Caco-2 (cell line): ENCODE measurements at places on chromosomes 5 and 9. TPM values are rescaled to one million over a fixed set of nuclear protein-coding genes. Genes with fewer than 3 reads are reported as not detected.

- no peak for DNase-seq
These were observed 34.1 kb downstream of the CXXC5 start for GRCh38 chr5:139682016-139682975.

GRCh38 chr9:137544176-137544760 lies 5.9 kb downstream of the PNPLA7 start:
- DNase-seq = no peak

DNA sequence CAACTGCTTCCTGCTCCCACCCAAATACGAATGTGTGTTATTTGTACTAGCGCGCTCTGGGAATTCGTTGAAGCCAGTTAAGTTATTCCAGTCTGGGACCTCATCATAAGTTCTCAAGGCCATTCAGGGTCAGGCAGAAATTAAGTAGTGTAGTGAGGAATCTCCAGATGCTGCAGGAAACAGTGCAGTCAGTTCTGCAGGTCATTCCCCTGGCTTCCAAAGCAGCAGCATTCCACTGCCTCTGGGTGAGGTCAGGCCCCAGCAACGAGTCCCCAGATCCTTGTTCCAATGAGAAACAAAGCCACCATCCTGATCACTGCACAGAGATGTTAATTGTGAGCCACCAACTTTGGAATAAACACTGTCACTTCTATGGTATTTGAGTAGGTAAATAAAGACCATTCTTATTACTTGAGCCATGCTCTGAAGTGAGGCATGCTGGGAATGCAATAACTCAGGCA lies 33.1 kb downstream of the SVEP1 start:
- DNase-seq = peak; percentile 6

GRCh38 chr9:71218774-71219173 lies 97.4 kb upstream of the TRPM3 start:
- no peak for DNase-seq

DNA sequence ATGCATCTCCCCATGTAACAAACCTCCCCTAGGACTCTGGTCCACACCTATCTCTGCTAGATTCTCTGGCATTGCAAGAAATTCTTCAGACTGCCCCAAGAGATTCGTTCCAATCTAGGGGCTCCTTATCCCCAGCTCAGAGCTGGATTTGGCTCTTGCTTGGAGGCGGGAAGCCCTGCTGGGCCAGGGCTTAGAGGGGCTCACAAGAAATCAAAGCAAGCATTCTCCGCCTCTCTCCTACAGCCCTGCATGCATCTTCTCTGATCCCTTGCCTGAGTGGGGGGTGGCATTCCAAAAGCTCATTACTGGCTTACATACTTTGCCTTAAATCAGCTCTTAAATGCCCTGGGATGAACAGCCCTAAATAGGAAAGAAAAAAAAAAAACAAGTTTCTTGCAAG lies 75.8 kb downstream of the KCNIP1 start:
- no peak for DNase-seq

GRCh38 chr5:159673538-159673937 lies 242.7 kb upstream of the ADRA1B start:
- DNase-seq = no peak

DNA sequence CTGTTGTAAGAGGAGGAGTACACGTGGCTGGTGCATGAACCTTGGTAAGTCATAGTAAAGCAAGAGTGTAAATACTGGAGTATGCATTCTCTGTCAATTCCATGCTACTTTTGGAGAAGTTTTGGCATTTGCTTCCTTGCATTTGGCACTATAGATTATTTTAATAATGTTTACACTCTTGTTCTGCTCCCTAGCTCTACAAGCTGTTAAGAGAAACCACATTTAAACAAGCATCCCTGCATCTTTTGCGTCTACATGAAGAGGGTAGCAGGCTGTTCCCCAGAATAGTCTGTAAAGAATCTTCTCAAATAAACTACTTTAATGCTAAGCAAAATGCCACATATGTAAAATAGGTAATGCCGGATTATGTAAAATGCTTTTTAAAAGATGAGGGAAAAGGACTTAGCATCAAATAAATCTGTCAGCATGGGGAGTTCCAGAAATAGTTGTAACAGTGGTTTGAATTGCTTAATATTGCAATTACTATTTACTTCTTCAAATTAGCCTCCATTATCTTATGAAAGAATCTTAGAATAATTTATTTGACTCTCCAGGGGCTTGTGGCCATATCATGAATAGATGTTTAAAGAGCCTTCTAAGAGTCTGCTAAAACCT lies 2127.3 kb upstream of the WWC1 start:
- no peak for DNase-seq

- peak; percentile 53 for DNase-seq
These were observed 5.9 kb upstream of the ACO1 start for GRCh38 chr9:32378496-32378895.

- no peak for DNase-seq
These were observed 526.1 kb upstream of the GRAMD2B start for GRCh38 chr5:125897089-125897488.

GRCh38 chr9:114721491-114722079 lies 39.6 kb upstream of the TEX48 start:
- peak; percentile 75 for DNase-seq

GRCh38 chr9:97900103-97900737 lies 22.1 kb downstream of the TRMO start:
- DNase-seq = no peak

- no peak for DNase-seq
These were observed 381.5 kb upstream of the KLF4 start for GRCh38 chr9:107870927-107871680.

GRCh38 chr5:171288066-171288465 lies 21.0 kb upstream of the TLX3 start:
- DNase-seq = no peak

DNA sequence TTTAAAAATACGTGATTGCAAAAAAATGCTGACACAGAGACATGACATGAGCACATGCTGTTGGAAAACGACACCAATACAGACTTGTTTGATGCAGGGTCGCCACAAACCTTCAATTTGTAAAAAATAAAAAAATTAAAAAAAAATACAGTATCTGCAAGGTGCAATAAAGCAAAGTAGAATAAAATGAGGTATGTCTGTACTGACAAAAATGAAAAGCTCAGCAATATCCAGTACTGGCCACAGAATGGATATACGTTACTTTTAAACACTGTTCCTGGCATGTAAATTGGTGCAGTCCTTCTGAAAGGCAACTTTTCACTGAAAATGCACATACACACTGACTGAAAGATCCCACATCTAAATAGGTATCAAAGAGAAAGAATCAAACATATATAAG lies 27.1 kb upstream of the C9orf40 start:
- DNase-seq = no peak

DNA sequence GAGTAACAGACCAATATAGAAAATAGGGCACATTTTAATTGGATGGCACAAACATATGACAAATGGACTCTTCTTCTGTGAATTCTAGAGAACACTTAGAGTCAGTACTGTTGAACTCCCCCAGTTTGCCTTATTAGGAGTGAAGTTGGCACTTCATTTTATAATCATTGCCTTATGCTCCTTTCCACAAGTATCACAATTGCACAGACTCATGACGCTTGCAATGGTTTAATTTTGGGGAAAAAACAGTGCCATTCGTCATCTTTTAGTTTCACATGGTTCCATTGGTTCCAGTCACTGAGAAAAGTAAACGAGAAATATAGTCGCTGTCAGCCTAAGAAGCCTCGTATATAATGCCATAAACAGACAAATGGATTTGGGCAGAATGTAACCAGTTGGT lies 71.2 kb downstream of the LURAP1L start:
- no peak for DNase-seq

DNA sequence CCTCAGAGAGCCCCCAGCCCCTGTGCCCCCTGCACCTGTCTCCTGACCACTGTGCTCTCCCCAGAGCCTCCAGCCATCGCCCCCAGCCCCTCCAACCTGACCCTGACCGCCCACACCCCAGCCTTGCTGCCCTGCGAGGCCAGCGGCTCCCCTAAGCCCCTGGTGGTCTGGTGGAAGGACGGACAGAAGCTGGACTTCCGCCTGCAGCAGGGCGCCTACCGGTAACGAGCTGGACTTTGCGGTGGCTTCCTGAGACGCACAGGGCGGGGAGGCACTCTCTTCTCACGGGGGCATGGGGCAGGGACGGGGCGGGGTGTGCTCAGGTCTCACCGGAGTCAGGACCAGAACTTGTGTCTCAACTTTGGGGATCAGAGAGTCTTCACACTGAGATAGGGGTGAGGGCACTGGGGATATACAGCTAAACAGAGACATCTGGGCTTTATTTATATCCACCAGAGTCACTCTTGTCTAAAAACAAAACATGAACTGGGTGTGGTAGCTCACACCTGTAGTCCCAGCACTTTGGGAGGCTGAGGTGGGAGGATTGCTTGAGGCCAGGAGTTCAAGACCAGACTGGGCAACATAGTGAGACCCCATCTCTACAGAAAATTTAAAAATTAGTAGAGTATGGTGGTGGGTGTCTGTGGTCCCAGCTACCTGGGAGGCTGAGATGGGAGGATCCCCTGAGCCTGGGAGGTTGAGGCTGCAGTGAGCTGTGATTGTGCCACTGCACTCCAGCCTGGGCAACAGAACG lies 46.1 kb upstream of the ASS1 start:
- DNase-seq = no peak

GRCh38 chr5:57753446-57753845 lies 270.8 kb upstream of the ACTBL2 start:
- DNase-seq = no peak

DNA sequence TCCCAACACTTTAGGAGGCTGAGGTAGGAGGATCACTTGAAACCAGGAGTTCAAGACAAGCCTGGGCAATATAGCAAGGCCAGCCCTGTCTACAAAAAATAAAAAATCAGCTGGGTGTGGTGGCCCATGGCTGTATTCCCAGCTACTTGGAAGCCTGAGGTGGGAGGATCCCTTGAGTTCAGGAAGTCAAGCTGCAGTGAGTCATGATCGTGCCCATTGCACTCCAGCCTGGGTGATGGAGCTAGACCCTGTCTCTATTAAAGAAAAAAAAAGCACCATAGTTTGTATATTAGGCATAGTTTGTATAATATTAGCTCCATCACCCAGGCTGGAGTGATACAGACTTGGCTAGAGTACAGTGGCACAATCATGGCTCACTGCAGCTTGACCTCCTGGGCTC lies 9.6 kb upstream of the NME5 start:
- no peak for DNase-seq

DNA sequence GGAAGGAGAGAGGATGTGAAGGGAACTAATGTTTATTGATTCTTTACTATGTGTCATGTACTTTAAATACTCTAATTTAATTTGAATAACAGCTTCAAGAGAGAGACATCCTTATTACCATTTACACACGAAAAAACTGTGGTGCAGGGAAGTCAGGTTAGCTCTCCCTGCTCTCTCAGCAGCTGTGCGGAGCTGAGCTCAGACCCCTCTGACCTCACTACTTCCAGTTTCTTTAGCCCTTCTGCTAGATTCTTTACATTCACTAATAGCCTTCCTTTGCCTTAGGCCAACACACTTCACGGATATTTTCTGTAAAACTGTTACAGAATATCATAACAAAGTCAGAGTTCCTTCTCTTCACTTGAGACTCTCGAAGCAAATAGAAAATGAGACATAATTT lies 131.3 kb upstream of the ARRDC3 start:
- no peak for DNase-seq

DNA sequence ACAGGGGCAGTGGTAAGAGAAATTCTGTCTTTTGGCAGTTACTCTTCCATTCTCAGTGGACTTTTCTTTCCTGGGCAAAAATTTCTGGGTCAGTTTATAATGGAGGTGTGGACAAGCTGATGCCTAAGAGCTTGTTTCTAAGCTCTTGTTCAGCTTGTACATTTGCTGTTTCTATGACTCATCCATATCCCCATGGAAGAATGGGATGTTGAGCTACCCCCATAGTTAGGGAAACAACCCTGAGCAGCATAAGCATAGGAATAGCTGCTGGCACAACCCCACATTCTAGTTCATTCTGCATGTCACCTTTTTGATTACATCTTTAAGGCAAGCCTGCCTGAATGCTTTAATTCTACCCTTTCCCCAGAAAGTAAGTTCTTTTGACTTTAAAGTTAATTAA lies 173.3 kb downstream of the PSAT1 start:
- DNase-seq = no peak

GRCh38 chr5:79560771-79561524 lies 47.0 kb upstream of the HOMER1 start:
- DNase-seq = no peak

GRCh38 chr5:90347462-90347861 lies 62.1 kb downstream of the CETN3 start:
- no peak for DNase-seq

- DNase-seq = peak; percentile 94
These were observed at the start of gene CTNNA1 for GRCh38 chr5:138752951-138753793. Gene CTNNA1 (plus strand): TSS chr5:138753425. CDS start chr5:138781925, 28,500 bp downstream.

DNA sequence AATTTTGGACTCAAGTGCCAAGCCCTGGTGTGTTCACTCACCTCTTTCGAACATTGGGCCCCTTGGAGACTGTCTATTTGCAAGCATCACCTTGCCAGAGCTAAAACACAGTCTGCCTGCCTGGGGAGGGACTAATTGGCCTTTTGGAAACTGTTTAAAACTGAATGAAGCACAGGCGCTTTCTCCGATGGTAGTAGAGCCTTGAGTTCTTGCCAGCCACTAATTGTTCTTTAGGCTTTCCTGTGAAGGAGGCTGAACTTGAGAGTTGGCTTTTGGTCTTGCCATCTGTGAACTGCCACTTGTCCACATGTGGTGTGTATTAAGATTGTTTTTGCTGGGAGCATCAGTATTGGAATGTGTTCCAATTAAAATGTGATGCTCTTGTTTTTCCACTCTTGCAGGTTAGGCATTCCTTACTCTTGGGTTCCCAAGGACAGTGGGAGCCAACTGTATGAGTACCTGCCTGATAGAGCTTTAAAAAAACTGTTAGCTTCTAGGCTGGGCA lies 26.0 kb downstream of the GARNL3 start:
- DNase-seq = no peak

- DNase-seq = peak; percentile 63
These were observed 724 bp downstream of the MACROH2A1 start for GRCh38 chr5:135398160-135398854.

The FOXD4L3 gene
- 0.23 TPM in 1 of 2 replicates, not detected in the other for total RNA-seq

The PAEP gene
- not detected in 2 replicates for total RNA-seq

The TMEM38B gene
- total RNA-seq = 38.6 and 48.6 TPM in 2 replicates

The CMYA5 gene
- 0.39 and 0.74 TPM in 2 replicates for total RNA-seq

The SLC1A3 gene
- total RNA-seq = 178 and 195 TPM in 2 replicates

The PCDHA4 gene
- total RNA-seq = 0.07 TPM in 1 of 2 replicates, not detected in the other

The NR6A1 gene
- 30.6 and 33.6 TPM in 2 replicates for total RNA-seq

The SGCD gene
- total RNA-seq = 0.20 and 0.28 TPM in 2 replicates

The BHMT2 gene
- total RNA-seq = not detected in 2 replicates

The SLC4A9 gene
- total RNA-seq = 0.11 and 0.35 TPM in 2 replicates

The HSPA5 gene
- total RNA-seq = 287 and 288 TPM in 2 replicates

The PTRH1 gene
- total RNA-seq = 8.7 and 11.2 TPM in 2 replicates

The TMEM215 gene
- not detected in 2 replicates for total RNA-seq

The SLC23A1 gene
- total RNA-seq = 20.4 and 24.0 TPM in 2 replicates

The LCN15 gene
- total RNA-seq = not detected in 2 replicates

The UBE2QL1 gene
- total RNA-seq = not detected in 2 replicates

The SPATA6L gene
- 1.4 and 2.4 TPM in 2 replicates for total RNA-seq
